ENCODE measurements at places on chromosomes 1 and 21.

GRCh38 chr1:18899363-18900049, 2.8 kb downstream of the ALDH4A1 start:
- H3K36me3 ChIP-seq, result no peaks in the 10 kb centered on the region
- no peak for DNase-seq
- no peaks in the 10 kb centered on the region for H3K27me3 ChIP-seq

DNA sequence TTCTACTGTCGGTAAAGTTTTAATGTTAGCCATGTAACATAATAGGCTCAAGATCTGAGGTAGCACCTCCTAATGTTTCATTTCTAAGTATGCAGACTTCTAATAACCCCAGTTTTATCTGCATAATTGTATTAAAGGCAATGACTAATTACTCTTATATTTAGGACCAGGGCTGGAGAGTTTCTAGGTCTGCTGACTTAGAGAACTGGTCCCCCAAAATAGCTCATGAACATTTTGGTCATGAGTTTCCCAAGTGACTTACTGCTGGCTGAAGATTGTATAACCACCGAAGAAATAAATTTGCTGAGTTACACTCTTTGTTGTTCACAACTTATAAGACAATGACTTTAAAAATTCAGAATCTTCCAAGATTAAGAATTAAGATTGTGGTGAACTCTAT, 197.8 kb upstream of the TNR start:
- no peaks in the 10 kb centered on the region for H3K36me3 ChIP-seq
- no peak for DNase-seq
- no peak overlapping the region for H3K4me3 ChIP-seq
- H3K27ac ChIP-seq, result no peak overlapping the region

GRCh38 chr1:8870103-8870502, 8.4 kb downstream of the ENO1 start:
- H3K4me3 ChIP-seq, result no peak overlapping the region
- DNase-seq, result no peak
- H3K27me3 ChIP-seq, result no peaks in the 10 kb centered on the region
- H3K36me3 ChIP-seq, result peaks cover 69% of the 10 kb centered on the region

- H3K4me3 ChIP-seq, result no peak overlapping the region
- DNase-seq, result no peak
- no peaks in the 10 kb centered on the region for H3K36me3 ChIP-seq
- H3K27me3 ChIP-seq, result no peaks in the 10 kb centered on the region
These were observed 49.6 kb downstream of the PLA2G4A start for GRCh38 chr1:186878356-186878755.

DNA sequence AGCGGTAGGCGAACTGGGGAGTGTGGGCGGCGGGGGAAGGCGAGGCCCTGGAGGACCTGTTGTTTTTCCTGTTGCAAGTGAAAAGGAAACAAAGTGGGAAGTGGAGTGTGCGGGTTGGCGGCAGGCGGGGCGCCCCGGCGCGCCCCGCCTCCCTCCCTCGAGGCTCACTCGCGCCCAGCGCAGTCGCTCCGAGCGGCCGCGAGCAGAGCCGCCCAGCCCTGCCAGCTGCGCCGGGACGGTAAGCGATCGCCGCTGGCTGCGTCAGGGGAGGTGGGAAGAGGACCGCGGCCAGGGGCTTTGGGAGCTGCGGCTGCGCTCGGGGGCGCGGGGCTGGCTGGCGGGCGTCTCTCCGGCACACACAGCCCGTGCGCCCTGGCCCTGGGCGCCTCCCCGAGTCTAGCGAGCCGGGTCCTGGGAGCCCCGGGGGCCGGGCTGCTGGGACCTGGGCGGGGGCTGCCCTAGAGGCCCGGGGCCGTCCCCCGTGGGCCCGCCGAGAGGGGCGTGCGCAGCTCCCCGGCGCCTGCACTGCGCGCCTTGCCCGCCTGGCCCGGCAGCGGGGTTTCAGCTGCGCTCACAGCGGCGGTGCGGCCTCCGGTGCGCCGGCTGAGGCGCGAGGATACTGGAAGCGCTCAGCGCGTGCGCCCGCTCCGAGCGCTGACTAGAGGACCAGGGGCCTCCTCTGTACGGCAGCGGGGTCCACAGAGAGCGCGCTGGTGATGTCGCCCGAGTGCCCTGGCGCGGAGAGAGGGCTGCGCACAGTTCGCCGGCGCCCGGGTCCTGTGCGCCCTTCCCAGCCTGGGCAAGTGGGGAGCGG, at the start of gene PIK3CD:
Gene PIK3CD (plus strand): TSS at position 167 of the 814 bp plus-strand sequence. CDS start 58,725 bp downstream, outside the sequence.
- no peak for DNase-seq
- no peak within 1 kb of the TSS for H3K4me3 ChIP-seq
- no peaks in the 10 kb centered on the region for H3K4me1 ChIP-seq
- H3K27ac ChIP-seq, result no peak within 1 kb of the TSS

GRCh38 chr1:213649373-213649772, 338.4 kb upstream of the PROX1 start:
- H3K4me1 ChIP-seq, result peaks cover 25% of the 10 kb centered on the region
- no peak for DNase-seq
- H3K36me3 ChIP-seq, result no peaks in the 10 kb centered on the region
- H3K27me3 ChIP-seq, result no peaks in the 10 kb centered on the region

DNA sequence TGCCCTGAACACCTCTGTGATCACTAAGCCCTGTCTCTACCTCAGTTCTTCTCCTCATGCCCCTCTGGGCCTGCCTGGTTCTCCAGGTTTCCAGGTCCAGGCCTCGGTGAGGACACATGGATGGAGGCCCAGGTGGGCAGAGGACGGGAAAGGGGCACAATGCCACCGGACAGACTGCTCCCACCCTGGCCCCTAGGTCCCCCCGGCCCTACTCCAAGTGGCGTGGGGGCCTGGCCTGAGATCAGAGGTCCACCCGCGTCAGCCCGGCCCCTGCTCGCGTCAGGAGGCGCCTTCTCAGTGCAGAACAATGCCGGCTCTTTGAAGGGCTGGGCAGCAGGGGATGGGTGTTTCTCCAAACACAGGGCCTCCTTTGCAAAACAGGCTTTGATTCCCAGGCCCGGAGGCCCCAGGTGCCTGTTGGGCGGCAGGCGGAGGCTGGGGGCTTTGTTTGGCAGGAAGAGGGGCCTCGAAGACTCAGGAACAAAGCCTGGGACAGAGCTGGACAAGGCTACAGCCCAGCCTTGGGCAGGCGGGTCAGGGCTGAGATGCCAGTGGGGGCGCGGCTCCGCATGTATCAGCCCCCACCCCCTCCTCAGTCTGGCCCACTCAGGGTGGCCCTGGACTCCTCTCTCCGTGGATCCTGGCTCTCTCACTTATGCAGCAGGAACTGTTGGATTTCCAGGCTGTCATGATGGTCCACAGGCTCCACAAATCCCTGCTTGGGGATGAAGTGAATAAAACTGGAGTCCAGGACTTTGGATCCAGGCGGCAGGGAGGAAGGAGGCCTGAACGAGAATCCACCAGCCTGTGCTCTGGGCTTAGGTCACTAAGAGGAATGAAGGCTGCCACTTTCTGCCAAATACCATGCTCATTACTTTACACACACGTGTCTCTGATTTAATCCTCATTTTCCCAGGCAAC, 77.4 kb upstream of the SLC2A1 start:
- no peaks in the 10 kb centered on the region for H3K36me3 ChIP-seq
- no peak overlapping the region for H3K27ac ChIP-seq
- H3K27me3 ChIP-seq, result no peaks in the 10 kb centered on the region
- H3K4me3 ChIP-seq, result no peak overlapping the region
- H3K4me1 ChIP-seq, result peaks cover 14% of the 10 kb centered on the region
- no peak for DNase-seq

DNA sequence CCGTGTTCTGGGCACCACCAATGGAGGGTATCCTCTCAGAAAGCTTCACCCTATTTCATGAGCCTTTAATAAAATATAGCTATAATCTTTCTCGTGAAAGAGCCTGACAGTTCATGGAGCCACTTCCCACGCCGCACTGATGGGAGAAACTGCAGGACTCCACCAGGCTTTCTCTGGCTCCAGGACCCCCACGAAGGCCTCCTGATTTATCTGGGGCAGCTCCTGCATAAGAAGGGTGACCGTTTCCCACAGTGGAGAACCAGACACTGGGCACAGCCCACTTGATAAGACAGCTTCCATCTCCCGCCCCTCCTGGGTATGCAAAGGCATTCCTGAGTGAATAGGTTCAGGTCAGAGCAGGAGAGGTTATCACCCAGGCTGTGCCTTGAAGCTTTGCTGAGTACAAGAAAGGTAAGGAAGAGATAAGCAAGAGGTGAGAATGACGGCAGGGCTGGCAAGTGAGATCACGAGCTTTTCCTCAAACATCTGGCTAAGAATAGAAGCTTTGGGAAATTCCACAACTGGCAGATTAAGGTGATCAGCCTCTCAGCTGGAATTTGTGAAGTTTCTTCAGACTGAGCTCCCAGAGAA, 499.8 kb downstream of the KIF26B start:
- DNase-seq, result no peak
- no peaks in the 10 kb centered on the region for H3K4me1 ChIP-seq
- H3K27me3 ChIP-seq, result peaks cover 98% of the 10 kb centered on the region
- no peak overlapping the region for H3K27ac ChIP-seq
- H3K36me3 ChIP-seq, result no peaks in the 10 kb centered on the region

DNA sequence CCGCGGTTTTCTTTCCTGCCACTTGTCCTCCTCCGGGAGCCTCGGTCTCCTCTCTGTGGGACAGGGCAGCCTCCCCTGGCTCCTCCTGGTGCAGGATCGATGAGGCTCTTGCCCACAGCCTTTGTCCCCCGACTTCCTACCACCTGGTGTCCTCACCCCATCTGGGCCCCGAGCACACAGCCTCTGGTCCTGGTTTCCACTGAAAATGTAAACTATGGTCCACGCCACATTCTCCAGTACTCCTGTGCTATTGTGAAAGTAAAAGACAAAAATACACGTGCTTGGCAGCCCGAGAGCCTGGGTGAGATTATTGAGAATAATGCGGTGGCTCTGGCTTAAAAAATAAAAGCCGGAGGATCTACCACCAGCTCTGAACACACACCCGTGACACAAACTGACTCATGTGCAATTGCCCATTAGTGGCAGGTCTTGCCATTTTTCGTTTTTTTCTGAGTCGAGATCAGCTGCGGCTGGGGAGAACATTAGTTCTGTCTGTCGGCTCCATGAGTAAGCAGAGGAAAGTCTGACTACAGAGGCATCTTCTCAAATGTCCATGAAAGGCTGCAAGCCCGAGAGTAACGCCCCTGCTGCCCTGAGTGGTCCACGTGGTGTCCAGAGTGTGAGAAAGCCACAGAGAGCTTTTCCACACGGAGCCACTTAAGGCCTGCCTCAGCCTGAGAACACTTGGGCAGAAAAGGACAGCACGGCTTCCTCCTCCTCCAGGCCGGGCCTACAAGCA, 5.7 kb upstream of the COL6A2 start:
- H3K36me3 ChIP-seq, result no peaks in the 10 kb centered on the region
- H3K27me3 ChIP-seq, result no peaks in the 10 kb centered on the region
- no peaks in the 10 kb centered on the region for H3K4me1 ChIP-seq

DNA sequence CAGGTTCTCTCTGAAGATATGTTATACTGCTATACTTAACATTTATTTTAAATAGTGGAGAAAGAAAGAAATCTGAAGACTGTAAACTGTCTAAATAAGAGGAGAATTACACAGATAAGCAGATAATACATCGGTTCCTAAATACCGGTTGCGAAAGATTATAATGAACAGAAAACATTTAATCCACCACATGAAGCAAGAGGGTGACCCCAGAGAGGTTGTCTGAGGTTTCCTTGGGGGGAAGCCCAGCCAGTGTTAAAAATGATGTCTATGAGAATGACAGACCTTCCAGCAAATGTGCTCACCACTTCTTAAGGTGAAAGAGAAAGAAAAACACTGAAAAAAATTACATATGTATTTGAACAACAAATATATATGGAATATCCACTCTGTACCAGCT, 356.4 kb upstream of the KAZN start:
- H3K4me1 ChIP-seq, result no peaks in the 10 kb centered on the region
- no peaks in the 10 kb centered on the region for H3K27me3 ChIP-seq
- DNase-seq, result no peak
- H3K36me3 ChIP-seq, result no peaks in the 10 kb centered on the region
- no peak overlapping the region for H3K27ac ChIP-seq

GRCh38 chr1:156750191-156750672, 1.2 kb downstream of the HDGF start:
- peaks cover 34% of the 10 kb centered on the region for H3K4me1 ChIP-seq
- DNase-seq, result peak; percentile 69
- no peaks in the 10 kb centered on the region for H3K27me3 ChIP-seq
- peak overlapping the region; percentile 95 for H3K4me3 ChIP-seq
- H3K36me3 ChIP-seq, result peaks cover 20% of the 10 kb centered on the region
- peak overlapping the region; percentile 93 for H3K27ac ChIP-seq

DNA sequence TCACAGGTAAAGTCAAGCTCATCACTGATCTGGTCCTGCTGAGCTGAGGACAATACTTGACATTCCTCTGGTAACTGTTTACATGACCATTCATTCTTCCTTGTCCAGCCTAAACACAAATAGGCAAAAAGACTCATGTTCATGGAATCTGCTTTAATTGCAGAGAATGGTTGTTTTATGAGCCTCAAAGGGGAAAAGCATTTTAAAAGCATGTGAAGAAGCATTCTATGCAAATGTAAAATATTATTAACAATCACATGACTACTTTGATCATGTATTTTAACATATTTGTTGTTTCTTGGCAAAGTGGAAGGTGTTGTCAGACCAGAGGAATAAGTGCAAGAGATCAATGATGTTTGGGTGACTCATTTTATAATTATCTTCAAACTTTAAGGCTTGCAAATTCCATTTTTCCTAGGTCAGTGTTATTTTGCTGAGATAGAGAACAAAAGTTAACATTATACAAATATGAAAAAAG, 133.7 kb downstream of the RUNX1 start:
- no peak overlapping the region for H3K4me3 ChIP-seq
- DNase-seq, result no peak
- no peaks in the 10 kb centered on the region for H3K27me3 ChIP-seq
- H3K27ac ChIP-seq, result peak overlapping the region; percentile 40

DNA sequence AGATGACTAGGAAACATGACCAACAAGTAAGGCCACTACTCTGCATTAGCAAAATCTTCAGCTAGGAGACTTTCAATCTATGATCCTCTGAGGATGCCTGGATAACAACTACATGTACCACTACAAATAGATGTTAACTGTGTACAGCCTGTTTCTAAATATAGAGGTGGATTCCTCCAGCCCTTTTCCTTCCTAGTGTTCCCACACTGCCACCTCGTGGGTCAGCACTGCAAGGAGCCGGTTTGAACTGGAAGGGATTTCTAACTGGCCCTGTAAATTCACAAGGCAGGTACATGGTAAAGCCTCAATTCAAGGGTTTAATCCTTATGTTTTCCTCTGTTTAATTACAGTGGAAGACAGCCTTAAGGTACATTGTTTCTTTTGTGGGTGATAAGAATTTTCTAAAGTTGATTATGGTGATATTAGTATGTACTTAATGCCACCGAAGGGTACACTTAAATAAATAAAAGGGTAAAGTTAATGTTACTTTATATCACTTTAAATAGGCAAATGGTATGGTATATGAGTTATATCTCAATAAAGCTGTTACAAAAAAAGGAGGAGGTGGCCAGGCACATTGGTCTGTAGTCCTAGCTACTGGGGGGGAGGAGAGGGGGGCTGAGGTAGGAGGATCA, 14.4 kb downstream of the SMYD3 start:
- no peaks in the 10 kb centered on the region for H3K4me1 ChIP-seq
- H3K4me3 ChIP-seq, result no peak overlapping the region
- peak; percentile 56 for DNase-seq
- no peaks in the 10 kb centered on the region for H3K27me3 ChIP-seq

DNA sequence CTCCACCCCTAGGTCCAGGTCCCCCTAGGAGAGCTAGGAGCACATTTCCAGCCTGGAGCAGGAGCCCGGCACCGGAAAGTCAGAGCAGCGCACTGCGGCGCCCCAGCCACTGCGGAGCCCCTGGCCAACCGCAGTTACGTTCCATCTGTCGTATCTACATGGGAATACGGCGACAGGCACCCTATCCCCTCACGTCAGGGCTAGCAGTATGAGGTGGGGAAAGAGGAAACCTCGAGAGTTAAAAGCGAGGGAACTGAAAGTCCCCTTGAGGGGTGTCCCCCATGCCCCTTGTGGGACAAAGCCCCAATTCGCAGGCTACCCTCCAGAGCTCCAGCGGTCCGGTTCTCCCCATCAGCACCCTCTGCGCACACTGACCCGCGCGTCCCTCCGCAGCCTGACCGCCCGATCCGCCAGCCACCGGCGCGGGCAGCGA, 995 bp downstream of the COLGALT2 start:
- H3K27ac ChIP-seq, result no peak overlapping the region
- DNase-seq, result no peak
- no peaks in the 10 kb centered on the region for H3K4me1 ChIP-seq
- peaks cover 16% of the 10 kb centered on the region for H3K27me3 ChIP-seq
